ENCODE measurements at places on chromosomes 5 and 9.
A peak's percentile ranks its signal among the peaks of the same experiment; 100 is the strongest.

DNA sequence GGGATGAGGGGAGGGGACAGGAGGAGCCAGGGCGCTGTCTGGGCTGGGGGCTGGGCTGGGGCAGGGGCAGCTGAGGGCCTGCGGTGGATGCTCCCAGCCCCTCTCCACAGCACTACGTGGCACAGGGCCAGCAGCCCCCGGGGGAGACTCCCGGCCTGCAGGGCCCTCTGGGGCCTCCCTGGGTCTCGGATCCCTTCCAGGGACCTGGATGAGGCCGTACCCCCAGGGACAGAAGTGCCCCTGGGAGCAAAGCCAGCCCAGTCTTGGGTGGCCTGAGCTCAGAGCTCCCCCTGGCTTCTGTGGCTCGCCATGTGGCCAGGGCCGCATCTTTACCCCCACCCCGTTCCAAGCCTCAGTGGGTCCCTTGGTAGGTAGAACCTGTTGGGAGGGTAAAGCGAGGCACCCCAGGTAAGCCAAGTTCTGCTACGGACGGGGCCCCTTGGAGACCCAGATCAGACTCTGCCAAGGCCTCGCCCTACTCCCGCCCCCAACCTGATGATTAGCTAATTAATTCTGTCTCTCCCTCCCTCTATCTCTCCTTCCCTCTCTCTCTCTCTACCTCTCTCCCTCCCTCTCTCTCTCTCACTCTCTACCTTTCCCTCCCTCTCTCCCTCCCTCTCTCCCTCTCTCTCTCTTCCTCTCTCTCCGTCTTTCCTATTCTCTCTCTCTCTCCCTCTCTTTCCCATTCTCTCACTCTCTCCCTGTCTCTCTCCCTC lies 24.3 kb downstream of the KCNT1 start:
- H3K27me3 ChIP-seq = no peaks in the 10 kb centered on the region
- H3K4me3 ChIP-seq = no peak overlapping the region
- H3K36me3 ChIP-seq = no peaks in the 10 kb centered on the region
- no peak overlapping the region for H3K27ac ChIP-seq

GRCh38 chr9:95373069-95373681 lies 55.7 kb upstream of the FANCC start:
- no peak overlapping the region for H3K27ac ChIP-seq
- H3K4me3 ChIP-seq = no peak overlapping the region
- no peaks in the 10 kb centered on the region for H3K36me3 ChIP-seq

- no peak overlapping the region for H3K27ac ChIP-seq
- H3K4me3 ChIP-seq = no peak overlapping the region
- DNase-seq = no peak
- no peaks in the 10 kb centered on the region for H3K36me3 ChIP-seq
- H3K27me3 ChIP-seq = no peaks in the 10 kb centered on the region
Measured at GRCh38 chr9:106596984-106597383, 266.0 kb upstream of the ZNF462 start.

GRCh38 chr5:14250748-14251701 lies 107.9 kb downstream of the TRIO start:
- H3K27me3 ChIP-seq = no peaks in the 10 kb centered on the region
- peak overlapping the region; percentile 34 for H3K4me3 ChIP-seq
- H3K4me1 ChIP-seq = peaks cover 44% of the 10 kb centered on the region
- no peak for DNase-seq

GRCh38 chr9:96505316-96505991 lies 55.5 kb downstream of the HABP4 start:
- no peak overlapping the region for H3K27ac ChIP-seq
- no peak overlapping the region for H3K4me3 ChIP-seq
- no peak for DNase-seq
- H3K4me1 ChIP-seq = no peaks in the 10 kb centered on the region

DNA sequence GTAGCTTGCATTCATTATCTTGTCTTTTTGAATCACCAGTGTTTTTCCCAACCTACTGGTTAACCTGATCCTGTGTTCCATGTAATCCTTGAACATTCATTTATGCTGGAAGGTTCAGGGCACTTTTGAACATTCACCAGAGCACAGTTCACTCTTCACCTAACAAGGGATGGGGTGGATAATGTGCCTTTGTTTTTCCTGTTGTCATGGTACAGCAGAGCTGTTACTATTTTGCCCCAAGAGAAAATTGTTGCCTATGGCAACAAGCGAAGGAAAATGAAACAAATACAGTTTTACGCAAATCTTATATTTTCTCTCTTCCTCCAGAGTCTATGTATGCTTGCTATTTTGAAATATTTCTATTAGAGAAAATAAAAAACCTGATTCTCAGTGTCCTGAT lies 60.3 kb upstream of the RIOK2 start:
- no peak overlapping the region for H3K4me3 ChIP-seq
- no peak overlapping the region for H3K27ac ChIP-seq
- DNase-seq = no peak
- no peaks in the 10 kb centered on the region for H3K36me3 ChIP-seq

DNA sequence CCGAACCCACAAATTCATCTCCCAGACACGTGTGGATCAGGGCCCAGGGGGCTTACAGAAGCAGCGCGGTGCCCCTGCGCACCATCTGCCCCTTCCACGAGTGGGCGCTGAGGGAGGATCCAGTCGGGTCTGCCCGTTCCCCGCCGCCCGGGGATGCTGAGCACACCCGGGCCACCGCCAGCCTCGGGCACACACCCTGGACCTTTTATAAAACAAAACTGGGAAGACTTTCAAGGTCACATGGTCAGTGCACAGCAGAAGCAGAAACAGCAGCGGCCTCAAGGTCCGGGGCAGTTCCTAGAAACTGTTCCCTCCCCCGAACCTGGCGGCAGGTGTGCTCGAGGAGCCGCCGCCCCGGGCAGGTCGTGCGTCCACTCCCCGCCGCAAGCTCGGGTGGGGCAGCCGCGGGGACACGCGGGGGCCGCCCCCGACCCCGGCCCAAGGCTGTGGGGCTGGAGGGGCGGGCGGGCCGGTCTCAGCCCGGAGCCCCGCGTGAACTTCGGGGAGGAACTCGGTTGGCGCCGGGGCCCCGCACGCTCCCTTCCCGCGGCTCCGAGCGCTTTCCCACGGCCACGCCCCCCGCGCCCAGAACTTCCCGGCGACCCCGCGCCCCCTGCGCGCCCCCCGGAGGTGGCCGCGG lies 633 bp upstream of the PPP1R26 start:
- no peak for DNase-seq
- no peak overlapping the region for H3K4me3 ChIP-seq
- no peaks in the 10 kb centered on the region for H3K36me3 ChIP-seq
- H3K27ac ChIP-seq = no peak overlapping the region

GRCh38 chr5:4099386-4099785 lies 503.8 kb downstream of the IRX1 start:
- no peaks in the 10 kb centered on the region for H3K36me3 ChIP-seq
- no peaks in the 10 kb centered on the region for H3K27me3 ChIP-seq
- H3K4me3 ChIP-seq = no peak overlapping the region
- H3K27ac ChIP-seq = no peak overlapping the region

DNA sequence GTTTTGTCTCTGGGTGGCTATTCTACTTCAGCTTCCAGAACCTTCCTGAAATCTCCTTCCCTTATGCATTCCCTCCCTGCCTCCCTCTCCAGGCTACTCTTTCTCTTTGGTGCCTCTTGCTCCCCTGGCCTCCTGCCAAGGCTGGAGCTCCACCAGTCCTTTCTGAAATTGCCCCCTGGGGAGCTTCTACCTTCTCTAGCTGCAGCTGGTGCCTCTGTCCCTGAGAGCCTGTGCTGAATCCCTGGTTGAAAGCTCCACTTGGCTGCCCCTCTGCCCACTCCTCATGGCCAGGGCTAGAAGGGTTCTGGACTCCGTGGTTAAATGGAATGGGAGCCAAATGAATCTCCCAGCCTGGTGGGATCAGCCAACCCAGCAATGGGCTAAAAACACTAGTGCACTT lies 80.1 kb downstream of the COL15A1 start:
- no peaks in the 10 kb centered on the region for H3K36me3 ChIP-seq
- H3K27ac ChIP-seq = no peak overlapping the region
- H3K4me1 ChIP-seq = no peaks in the 10 kb centered on the region
- DNase-seq = no peak

GRCh38 chr9:30982301-30982700 lies 1402.1 kb upstream of the ACO1 start:
- no peaks in the 10 kb centered on the region for H3K36me3 ChIP-seq
- no peak for DNase-seq
- no peaks in the 10 kb centered on the region for H3K27me3 ChIP-seq
- no peak overlapping the region for H3K27ac ChIP-seq

- H3K36me3 ChIP-seq = no peaks in the 10 kb centered on the region
- no peak for DNase-seq
- H3K27me3 ChIP-seq = no peaks in the 10 kb centered on the region
- H3K27ac ChIP-seq = no peak overlapping the region
- H3K4me1 ChIP-seq = no peaks in the 10 kb centered on the region
- no peak overlapping the region for H3K4me3 ChIP-seq
Measured at GRCh38 chr5:166317425-166317824, 1974.0 kb upstream of the WWC1 start.

- no peaks in the 10 kb centered on the region for H3K27me3 ChIP-seq
- peaks cover 32% of the 10 kb centered on the region for H3K4me1 ChIP-seq
- no peaks in the 10 kb centered on the region for H3K36me3 ChIP-seq
- no peak for DNase-seq
- H3K27ac ChIP-seq = no peak overlapping the region
- no peak overlapping the region for H3K4me3 ChIP-seq
Measured at GRCh38 chr5:132528866-132529634, 14.3 kb downstream of the IL5 start.

- no peak overlapping the region for H3K4me3 ChIP-seq
- no peak for DNase-seq
- H3K4me1 ChIP-seq = no peaks in the 10 kb centered on the region
- H3K27me3 ChIP-seq = no peaks in the 10 kb centered on the region
- H3K36me3 ChIP-seq = no peaks in the 10 kb centered on the region
Measured at GRCh38 chr9:112917987-112918362, 27.3 kb upstream of the SLC46A2 start.

GRCh38 chr9:122070728-122071515 lies 22.2 kb downstream of the TTLL11 start:
- H3K4me1 ChIP-seq = no peaks in the 10 kb centered on the region
- H3K27me3 ChIP-seq = no peaks in the 10 kb centered on the region
- no peak overlapping the region for H3K4me3 ChIP-seq
- no peak overlapping the region for H3K27ac ChIP-seq
- H3K36me3 ChIP-seq = no peaks in the 10 kb centered on the region
- DNase-seq = no peak

GRCh38 chr5:135355169-135355568 lies 43.9 kb downstream of the MACROH2A1 start:
- H3K36me3 ChIP-seq = peaks cover 25% of the 10 kb centered on the region
- DNase-seq = no peak
- no peaks in the 10 kb centered on the region for H3K27me3 ChIP-seq
- H3K4me1 ChIP-seq = no peaks in the 10 kb centered on the region

GRCh38 chr5:78958672-78959445 lies 26.3 kb downstream of the ARSB start:
- H3K27ac ChIP-seq = no peak overlapping the region
- no peaks in the 10 kb centered on the region for H3K4me1 ChIP-seq
- H3K4me3 ChIP-seq = no peak overlapping the region

GRCh38 chr5:135392256-135392655 lies 6.8 kb downstream of the MACROH2A1 start:
- no peak overlapping the region for H3K4me3 ChIP-seq
- peaks cover 5% of the 10 kb centered on the region for H3K36me3 ChIP-seq
- peaks cover 23% of the 10 kb centered on the region for H3K4me1 ChIP-seq
- H3K27me3 ChIP-seq = no peaks in the 10 kb centered on the region
- no peak overlapping the region for H3K27ac ChIP-seq

- H3K4me1 ChIP-seq = no peaks in the 10 kb centered on the region
- no peak overlapping the region for H3K4me3 ChIP-seq
- DNase-seq = no peak
Measured at GRCh38 chr5:149007174-149007573, 55.7 kb downstream of the SH3TC2 start.

GRCh38 chr5:178794433-178794832 lies 64.0 kb upstream of the ZNF354A start:
- no peak for DNase-seq
- H3K36me3 ChIP-seq = no peaks in the 10 kb centered on the region
- no peak overlapping the region for H3K27ac ChIP-seq
- no peaks in the 10 kb centered on the region for H3K4me1 ChIP-seq
- H3K27me3 ChIP-seq = no peaks in the 10 kb centered on the region

GRCh38 chr5:139091439-139092156 lies 106.6 kb downstream of the SIL1 start:
- no peak overlapping the region for H3K4me3 ChIP-seq
- no peak for DNase-seq
- H3K27me3 ChIP-seq = no peaks in the 10 kb centered on the region
- H3K27ac ChIP-seq = no peak overlapping the region
- H3K4me1 ChIP-seq = peaks cover 36% of the 10 kb centered on the region

GRCh38 chr5:151750121-151750520 lies 8.3 kb downstream of the ATOX1 start:
- peaks cover 26% of the 10 kb centered on the region for H3K4me1 ChIP-seq
- DNase-seq = no peak
- peak overlapping the region; percentile 79 for H3K27ac ChIP-seq
- peak overlapping the region; percentile 29 for H3K4me3 ChIP-seq

DNA sequence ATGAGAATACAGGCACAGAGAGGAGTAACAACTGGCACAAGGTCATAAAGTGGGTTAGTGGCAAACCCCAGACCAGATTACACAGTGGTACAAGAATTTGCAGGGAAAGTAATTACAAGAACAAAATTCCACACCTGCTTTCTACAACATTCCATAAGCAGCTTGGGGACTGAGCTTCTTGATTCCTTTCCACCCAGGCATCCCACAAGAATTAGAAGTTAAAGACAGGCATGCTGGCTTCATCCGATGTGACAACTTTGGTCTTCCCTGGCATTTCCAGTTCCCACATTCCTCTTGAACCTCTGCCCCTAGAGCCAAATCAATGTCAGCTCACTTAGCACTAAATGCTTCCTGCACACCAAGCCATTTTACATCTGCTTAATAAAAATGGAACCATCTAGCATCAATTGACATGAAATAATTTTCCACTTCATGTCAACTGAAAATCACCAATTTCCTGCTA lies 435.8 kb upstream of the PAPPA start:
- no peak for DNase-seq
- no peaks in the 10 kb centered on the region for H3K27me3 ChIP-seq
- no peak overlapping the region for H3K4me3 ChIP-seq
- H3K36me3 ChIP-seq = no peaks in the 10 kb centered on the region
- no peak overlapping the region for H3K27ac ChIP-seq

GRCh38 chr5:125134216-125135081 lies 388.0 kb upstream of the ZNF608 start:
- H3K4me3 ChIP-seq = no peak overlapping the region
- no peaks in the 10 kb centered on the region for H3K4me1 ChIP-seq

- no peak overlapping the region for H3K27ac ChIP-seq
- no peaks in the 10 kb centered on the region for H3K4me1 ChIP-seq
- no peak overlapping the region for H3K4me3 ChIP-seq
- no peaks in the 10 kb centered on the region for H3K36me3 ChIP-seq
Measured at GRCh38 chr9:136203408-136204144, 1.4 kb downstream of the LHX3 start.

GRCh38 chr5:169706758-169707450 lies 69.8 kb downstream of the DOCK2 start:
- H3K27ac ChIP-seq = peak overlapping the region; percentile 60
- H3K27me3 ChIP-seq = no peaks in the 10 kb centered on the region
- H3K36me3 ChIP-seq = peaks cover 54% of the 10 kb centered on the region
- no peak overlapping the region for H3K4me3 ChIP-seq
